ENCODE measurements at places on chromosomes 3 and 15. TPM values are rescaled to one million over a fixed set of nuclear protein-coding genes. Genes with fewer than 3 reads are reported as not detected.

The PARP15 gene
- total RNA-seq = 4.3 TPM

The SKOR1 gene
- 0.19 TPM for total RNA-seq

The UBL7 gene
- total RNA-seq = 47.4 TPM

The GPR160 gene
- 7.9 TPM for total RNA-seq

The MYLK gene
- 57.8 TPM for total RNA-seq

The ISLR2 gene
- not detected for total RNA-seq

The A4GNT gene
- not detected for total RNA-seq

DNA sequence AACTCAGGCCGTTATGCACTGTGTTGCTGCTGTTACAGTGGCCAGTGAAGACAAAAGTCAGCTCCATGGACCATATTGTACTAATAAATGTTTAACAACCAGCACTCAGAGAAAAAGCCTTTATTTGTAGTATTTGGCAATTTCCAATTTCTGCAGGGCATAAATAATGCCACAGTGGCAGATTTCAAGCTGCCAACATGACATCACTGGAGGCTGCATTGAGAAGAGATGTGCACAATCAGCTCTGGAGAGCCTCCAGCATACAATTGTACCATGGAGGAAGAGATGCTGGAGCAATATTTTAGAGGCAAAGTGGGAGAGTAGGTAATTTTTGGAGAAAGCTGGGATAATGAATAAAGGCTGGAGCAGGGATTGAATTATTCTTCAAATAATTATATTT, 9.7 kb upstream of the ALCAM start:
- DNase-seq = no peak

GRCh38 chr15:98720577-98721565, 72.5 kb downstream of the IGF1R start:
- DNase-seq = no peak

DNA sequence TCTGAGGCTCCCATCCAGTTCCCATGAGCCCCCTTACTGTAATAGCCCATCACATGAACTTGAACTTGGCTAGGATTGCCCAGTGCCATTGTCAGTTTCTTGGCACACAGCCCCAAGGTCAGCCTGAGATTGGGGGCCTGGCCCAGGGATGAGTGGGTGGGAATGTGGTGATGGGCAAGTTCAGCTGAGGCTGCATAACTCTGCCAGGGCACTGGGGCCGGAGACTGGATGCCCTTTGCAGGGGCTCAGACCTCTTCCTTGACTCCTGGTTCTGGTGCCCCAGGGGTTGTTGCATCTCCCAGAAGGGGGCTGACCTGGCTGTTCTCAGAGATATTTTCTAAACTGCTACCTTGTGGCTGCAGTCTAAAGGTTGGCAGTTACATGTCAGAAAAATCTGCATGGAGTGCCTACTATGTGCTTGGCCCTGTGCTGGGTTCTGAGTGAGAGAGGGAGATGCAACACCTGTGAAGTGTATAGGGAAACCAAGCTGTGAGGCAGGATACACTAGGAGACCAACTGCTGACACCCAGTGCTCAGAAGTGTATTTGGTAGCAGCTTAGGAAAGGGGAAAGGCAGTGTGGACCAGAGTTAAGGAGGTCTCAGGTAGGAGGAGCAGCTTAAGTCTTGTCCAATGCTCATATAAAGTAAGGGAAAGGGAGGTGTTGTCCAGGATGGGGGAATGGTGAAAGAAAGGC, 74.8 kb upstream of the PRR23C start:
- DNase-seq = no peak

GRCh38 chr3:9951962-9952805, at the start of gene PRRT3:
Gene PRRT3 (minus strand): TSS chr3:9952408. CDS start chr3:9950115, 2,293 bp downstream.
- no peak for DNase-seq

- no peak for DNase-seq
These were observed 630.4 kb upstream of the TBL1XR1 start for GRCh38 chr3:177827511-177828207.

DNA sequence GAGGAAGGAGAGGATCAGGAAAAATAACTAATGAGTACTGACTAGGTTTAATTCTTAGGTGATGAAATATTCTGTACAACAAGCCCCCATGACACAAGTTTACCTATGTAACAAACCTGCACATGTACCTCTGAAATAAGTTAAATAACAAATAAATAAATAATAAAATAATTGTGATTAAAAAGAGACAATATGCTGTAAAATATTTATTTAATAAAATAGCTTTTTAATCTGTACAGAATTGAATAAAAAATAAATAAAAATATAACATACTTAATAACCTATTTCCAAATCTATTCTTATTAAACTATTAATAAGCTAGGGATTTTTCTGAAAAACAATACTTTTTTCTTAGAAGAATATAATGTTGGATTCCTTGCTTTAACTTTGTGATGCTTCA, 355.6 kb downstream of the CNTN6 start:
- DNase-seq = no peak
